ENCODE measurements at places on chromosomes 1 and 21. TPM values are rescaled to one million over a fixed set of nuclear protein-coding genes. Genes with fewer than 3 reads are reported as not detected.

DNA sequence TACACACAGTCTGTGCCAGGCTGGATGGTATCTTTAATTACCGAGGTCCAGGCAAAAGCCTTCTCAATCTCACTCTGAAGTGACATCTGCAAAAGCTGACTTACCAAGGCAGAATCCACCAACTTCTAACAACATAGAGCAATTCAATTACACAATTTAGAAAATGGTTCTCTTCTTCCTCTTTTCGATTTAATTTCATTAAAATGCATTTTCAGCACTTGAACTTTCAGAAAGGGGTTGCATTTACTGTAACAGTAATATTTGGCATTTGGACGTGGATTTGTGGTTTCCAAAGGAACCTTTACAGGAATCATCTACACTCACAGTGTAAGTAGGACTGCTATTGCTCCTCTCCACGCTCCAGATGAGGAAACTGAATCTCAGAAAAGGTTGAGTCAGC lies 53.3 kb downstream of the ERO1B start:
- no peak for DNase-seq

DNA sequence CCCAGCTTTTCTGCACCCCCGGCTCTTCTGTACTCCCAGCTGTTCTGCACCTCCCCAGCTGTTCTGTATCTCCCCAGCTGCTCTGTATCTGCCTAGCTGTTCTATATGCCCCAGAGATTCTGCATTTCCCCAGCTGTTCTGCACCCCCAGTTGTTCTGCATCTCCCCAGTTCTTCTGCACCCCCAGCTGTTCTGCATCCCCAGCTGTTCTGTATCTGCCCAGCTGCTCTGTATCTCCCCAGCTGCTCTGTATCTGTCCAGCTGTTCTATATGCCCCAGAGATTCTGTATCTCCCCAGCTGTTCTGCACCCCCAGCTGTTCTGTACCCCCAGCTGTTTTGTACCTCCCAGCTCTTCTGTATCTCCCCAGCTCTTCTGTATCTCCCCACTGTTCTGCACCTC lies 41.1 kb downstream of the UMODL1 start:
- no peak for DNase-seq

- DNase-seq: no peak
These were observed 51.7 kb upstream of the PALMD start for GRCh38 chr1:99594205-99594604.

GRCh38 chr1:245771511-245772281 lies 616.9 kb downstream of the KIF26B start:
- no peak for DNase-seq

- no peak for DNase-seq
These were observed 121.9 kb downstream of the TIAM1 start for GRCh38 chr21:31222142-31222541.

DNA sequence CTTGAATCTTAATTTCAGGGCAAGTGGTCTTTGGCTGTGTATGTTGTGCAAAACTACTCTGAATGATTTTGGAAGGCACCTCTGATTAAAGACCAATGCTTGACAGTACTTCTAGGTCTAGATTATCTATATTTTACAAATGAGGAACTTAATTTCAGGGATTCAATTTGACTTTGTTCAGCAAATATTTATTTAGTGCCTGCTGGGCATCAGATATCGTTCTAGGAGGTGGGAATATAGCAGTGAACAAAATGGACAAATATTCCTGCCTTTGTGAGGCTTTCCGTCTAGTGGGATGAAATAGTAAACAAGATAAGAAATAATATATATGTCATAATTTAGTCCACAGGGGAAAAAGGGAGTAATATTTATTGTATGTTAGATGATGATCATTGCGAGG lies 4.7 kb downstream of the ZNF326 start:
- DNase-seq: no peak

GRCh38 chr1:169110236-169110635 lies 3.7 kb downstream of the ATP1B1 start:
- no peak for DNase-seq

- no peak for DNase-seq
These were observed 166.2 kb upstream of the NFIA start for GRCh38 chr1:60916199-60916598.

DNA sequence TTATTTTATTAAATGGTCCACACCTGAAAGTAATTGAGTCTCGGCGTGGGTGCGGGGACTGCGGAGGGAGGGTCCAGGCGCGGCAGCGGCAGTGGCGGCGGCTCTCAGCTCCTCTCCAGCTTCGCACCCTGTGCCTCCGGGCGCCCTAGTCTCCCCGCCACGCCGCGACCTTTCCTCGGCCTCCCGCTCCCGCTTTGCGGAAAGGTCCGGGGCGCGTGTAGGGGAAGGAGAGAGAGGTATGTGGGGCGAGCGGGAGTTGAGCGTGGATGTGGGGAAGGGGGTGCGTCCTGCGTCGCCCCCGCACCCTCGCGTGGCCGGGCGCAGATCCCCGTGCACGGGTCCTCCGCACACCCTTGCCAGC lies 13.4 kb upstream of the ALX3 start:
- no peak for DNase-seq

The ERICH3 gene
- total RNA-seq: 0.51 TPM

The PLPPR4 gene
- total RNA-seq: 9.6 TPM

The PTCH2 gene
- total RNA-seq: 5.6 TPM

The FCRLA gene
- not detected for total RNA-seq

The PEAR1 gene
- 14.3 TPM for total RNA-seq

The RHD gene
- 1.5 TPM for total RNA-seq

The AUNIP gene
- not detected for total RNA-seq

Measured in uterus (tissue), 4 donors.